ENCODE measurements at places on chromosomes 2 and 18.

GRCh38 chr2:53217250-53217649 is 550.4 kb upstream of the CHAC2 start:
- no peak for DNase-seq

DNA sequence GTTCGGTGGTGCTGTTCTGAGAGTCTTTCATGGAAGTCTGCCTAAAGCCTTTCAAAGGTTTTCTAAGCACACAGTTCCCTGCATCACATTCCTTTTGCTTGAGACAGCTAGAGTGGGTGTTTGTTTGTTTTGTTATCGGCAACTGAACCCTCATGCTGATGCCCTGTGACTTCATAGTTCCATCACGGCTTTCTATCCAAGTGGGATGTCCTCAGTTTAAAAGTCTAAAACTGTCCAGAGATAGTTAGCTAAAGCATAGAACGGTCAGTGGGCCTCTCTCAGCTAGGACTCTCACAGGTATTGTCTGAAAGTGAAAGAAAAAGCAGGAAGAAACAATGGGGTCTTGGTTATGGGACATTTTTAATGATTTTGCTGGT is 337.3 kb downstream of the OSR1 start:
- no peak for DNase-seq

GRCh38 chr2:105814291-105814940 is 69.7 kb downstream of the NCK2 start:
- no peak for DNase-seq

GRCh38 chr2:26811791-26812694 is 26.2 kb downstream of the CENPA start:
- no peak for DNase-seq

GRCh38 chr2:44843086-44843485 is 98.4 kb upstream of the SIX3 start:
- no peak for DNase-seq

- no peak for DNase-seq
These were observed 131.1 kb downstream of the FMNL2 start for GRCh38 chr2:152466041-152466440.

DNA sequence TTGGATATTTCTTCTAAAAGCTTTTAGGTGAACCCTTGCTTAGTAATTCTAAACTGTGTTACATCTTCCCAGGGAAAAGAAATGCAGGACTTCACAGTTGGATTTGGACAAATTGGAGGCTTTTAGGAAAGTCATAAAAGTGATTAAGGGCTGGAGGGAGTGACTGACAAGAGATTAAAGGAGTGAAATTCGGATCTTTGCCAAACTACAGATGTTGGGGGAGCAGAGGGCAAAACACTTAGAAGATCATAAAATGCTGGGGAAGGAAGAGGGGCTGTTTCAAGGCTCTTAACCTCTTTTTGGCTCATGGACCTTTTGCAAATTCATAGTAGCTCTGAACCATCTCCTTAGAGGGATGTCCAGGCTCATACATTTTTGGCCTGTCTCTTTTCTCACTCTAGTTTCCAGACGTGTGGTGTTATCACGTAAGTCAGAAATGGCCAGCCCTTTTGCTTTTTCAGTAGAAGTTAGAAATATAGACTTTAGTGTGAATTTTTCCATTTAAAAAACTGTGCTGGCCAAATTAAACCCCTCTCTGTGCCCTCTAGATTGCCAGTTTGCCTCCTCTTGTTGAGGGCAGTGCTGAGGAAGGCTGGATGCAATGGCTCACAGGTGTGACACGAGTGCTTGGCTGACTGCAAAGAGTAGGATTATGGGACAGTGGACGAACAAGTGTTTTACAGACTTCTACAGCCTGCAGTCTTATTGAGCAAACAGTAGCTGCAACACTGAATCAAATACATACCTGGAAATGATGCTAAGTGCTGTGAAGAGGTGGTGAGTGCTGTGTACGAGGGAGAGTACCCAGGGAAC is 109.9 kb downstream of the LYPD6B start:
- DNase-seq: no peak

DNA sequence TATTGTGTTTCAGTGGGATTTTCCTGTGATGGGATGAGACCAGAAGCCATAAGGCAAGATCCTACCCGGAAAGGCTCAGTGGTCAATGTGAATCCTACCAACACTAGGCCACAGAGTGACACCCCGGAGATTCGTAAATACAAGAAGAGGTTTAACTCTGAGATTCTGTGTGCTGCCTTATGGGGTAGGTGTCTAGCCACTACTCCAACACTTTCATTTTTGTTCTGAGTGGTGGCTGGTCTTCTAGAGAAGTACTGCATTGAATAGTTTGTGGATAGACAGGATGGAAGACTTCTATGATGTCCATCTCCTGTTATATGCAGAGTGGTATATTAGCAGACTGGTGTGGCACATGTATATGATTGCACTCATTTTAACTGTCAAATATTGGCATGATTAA is 117.7 kb upstream of the IL1R2 start:
- DNase-seq: no peak

DNA sequence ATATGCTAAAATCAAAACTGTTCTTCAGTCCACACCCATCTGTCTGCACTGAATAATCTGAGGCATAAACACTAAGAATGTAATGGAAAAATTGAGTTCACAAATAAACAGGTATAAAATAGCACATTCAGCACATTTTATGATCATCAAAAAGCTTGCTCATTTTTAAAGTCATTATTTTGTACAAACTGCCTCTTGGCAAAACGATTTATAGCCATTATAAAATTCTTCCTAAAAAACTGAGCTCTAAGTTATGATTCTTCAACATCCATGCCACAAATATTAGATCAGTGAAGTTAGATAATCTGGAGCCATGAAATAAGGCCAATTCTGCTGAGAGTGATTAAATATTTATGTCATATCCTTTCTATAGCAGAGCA is 233.5 kb downstream of the DYM start:
- no peak for DNase-seq

GRCh38 chr2:12087175-12087574 is 340.7 kb downstream of the LPIN1 start:
- no peak for DNase-seq

- DNase-seq: no peak
These were observed 864.8 kb downstream of the EPHA4 start for GRCh38 chr2:220707261-220707660.

DNA sequence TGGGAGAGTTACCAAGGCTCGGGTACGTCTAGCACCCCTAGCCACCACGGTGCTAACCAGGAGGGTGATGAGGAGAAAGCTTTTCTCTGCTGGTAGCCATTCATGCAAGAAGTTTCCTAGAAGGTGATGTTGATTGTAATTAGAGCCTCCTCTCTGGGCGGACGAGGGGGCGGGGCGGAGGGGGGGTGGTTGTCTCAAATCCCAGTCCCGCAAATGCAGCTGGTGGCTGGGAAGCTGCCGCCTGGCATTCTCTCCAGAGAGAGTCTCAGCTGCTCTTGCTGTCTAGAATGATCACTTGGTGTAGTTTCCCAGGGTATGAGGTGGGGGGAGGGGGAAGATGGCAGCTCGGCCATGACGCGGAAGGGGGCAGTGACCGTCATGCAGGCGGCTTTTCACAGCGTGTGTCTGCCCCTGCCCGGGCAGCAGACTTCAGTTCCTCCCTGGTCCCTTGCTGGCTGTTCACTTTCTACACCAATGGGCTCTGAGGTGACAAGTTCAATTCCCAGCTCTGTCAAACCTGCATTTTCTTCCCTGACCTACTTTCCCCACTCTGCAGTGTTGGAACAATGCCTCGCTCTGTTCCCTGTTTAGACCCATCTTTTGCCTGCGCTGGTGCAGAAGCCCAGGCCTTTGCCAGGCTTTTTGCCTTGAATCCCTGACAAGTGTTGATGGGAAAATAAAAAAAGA is 61.5 kb upstream of the KLF7 start:
- peak; percentile 48 for DNase-seq

DNA sequence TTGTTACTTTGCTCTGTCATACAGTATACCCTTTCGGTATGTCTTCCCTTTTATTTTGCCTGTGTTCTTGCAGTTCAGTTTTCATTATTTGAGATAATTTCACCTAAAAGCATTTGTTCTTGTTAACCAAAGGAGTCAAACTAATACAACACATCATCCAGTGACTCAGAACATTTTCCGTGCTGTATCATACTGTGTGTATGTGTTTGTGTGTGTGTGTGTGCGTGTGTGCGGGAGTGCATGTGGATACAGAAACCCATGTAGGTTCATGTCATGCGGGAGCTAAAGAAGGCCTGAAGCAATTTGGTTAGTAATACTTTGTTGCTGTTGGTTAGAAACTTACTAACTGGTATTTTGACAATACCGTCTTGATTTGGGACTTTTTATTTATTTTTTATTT is 60.0 kb downstream of the CEP192 start:
- DNase-seq: no peak

- DNase-seq: no peak
These were observed 15.2 kb upstream of the CETN1 start for GRCh38 chr18:564708-565561.

DNA sequence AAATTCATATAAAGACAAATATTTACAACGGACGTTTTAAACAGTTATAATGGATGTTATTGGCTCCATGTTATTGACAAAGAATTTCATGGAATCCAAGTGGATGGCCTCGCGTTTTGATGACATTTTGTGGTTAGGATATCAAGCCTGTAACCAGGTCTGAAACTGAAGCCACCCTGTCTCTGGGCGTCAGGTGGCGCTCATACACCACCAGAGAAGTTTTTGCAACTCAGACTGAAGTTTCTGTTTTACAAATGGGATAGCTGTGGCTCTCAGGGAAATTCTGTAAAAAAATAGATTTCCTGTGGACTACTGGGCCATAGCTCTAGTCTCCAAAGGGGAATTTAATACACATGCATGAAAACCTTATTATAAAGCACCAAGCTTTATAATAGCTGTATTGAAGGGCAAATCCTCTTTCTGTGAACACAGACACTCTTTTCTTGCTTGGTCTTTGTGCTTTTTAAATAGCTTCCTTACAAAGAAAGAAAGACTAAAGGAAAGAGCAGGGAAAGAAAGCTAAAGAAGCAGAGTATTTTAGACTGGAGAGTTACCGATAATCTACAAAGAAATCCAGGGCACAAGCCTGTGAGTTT is 86.7 kb downstream of the C18orf54 start:
- DNase-seq: no peak

DNA sequence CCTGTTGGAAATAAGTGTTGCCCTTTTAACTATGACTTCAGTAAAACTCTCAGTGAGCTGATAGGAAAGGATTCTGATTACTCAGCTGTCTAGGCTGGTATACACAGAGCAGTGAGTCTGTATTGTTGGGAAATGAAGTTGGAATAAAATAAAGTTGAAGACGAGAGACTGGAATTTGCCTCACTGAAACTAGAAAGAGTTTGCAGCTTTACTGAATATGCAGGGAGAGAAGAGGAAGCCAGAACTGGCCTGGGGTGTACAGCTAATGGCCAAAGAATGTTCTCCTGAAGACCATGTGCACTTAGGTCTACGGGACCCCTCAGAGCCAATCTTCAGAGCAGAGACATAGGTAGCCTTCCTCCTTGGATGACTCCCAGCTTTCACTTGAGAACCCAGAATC is 26.5 kb downstream of the EIF4E2 start:
- DNase-seq: no peak

- no peak for DNase-seq
These were observed 722.5 kb downstream of the SOCS6 start for GRCh38 chr18:71011389-71011788.

DNA sequence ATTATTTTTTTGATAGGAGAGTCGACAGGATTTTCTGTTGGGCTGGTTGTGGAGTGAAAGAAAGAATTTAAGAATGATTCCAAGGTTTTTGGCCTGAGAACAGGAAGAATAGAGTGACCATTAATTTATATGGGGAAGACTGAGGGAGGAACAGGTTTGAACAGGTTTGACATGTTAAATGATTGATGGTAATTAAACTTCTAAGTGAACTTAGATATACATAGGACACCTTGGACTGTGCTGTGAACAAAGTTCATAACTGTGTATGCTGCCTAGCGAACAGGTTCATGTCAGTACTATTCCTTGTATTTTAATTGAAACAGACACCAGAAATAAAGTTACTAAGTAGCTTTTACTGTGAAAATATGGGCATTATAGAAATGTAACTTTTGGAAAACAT is 212.0 kb downstream of the SPAG16 start:
- DNase-seq: no peak

DNA sequence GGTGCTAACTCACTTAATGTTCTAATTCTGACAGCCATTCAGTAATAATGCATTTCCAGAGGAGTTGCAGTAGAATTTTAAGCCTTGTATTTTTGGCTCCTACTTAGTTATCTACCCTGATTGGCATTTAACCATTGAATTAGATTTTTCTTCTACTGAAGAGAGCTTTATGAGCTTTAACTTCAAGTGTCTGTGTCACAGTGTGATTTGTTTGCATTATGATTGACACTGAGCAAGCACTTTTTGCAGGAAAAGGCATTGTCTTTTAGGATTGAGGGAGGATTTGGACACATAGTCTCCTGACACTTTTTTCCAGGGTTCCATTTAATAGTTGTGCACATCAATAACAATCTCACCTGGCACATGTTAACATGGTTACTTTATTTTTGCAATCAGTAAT is 26.7 kb downstream of the LYPD6 start:
- DNase-seq: no peak

- DNase-seq: no peak
These were observed 36.1 kb downstream of the BCL2 start for GRCh38 chr18:63283305-63284094.

DNA sequence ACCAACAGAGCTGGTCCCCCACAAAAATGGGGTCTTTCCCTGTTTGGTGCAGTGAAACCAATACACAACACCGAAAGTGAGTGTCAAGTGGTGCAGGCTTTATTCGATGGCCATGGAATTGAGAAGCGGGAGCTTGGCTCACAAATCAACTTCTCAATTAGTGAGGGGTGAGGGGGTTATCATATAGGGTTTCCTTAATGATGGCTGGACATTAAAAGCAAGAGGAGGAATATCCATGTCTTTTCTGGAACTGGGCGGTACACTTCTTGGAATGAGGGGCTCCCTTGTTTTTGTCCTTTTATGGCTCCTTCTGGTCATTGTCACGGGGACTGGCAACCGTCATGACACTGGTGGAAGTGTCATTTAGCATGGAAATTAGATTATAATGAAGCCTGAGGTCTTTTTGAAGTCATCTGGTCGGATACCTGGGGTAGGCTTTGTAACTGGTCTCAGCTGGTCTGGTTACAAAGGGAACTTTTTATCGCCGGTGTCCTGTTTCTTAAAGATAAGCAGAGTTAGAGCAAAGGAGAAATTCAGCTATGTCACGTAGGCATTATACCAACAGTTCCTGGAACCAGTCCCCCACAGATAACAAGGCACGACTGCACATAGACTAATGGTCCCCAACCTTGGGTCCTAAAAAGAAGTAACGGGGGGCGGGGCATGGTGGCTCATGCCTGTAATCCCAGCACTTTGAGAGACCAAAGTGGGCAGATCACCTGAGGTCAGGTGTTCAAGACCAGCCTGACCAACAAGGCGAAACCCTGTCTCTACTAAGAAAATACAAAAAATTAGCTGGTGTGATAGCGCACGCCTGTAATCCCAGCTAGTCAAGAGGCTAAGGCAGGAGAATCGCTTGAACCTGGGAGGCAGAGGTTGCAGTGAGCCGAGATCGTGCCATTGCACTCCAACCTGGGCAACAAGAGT is 93.5 kb upstream of the NDUFV2 start:
- DNase-seq: no peak
